Cerebellar cortex (tissue), 1 donor: ENCODE measurements at places on chromosomes 11 and 22.

DNA sequence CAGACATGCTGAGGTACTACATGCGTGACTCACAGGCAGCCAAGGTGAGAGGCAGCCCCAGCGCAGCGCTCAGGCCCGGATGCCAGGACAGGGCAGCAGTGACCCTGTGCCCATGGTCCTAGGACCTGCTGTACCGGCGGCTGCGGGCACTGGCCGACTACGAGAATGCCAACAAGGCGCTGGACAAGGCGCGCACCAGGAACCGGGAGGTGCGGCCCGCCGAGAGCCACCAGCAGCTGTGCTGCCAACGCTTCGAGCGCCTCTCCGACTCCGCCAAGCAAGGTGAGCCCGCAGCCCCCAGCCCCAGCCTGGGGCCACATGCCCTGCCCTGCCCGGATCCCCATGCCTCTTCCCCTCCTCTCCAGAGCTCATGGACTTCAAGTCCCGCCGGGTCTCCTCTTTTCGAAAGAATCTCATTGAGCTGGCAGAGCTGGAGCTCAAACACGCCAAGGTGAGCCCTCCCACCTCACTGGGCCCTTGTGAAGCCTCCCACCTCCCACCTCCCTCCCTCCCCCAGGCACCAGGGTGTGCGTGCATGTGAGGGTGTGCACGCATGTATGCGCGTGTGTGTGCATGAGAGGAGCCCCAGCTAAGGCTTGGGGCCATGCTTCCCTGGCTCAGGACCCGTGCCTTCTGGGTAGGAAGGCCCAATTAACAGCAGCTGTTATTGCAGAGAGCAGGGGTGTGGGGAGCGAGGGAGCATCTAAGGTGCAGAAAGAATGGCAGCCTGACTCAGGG, 5.3 kb downstream of the CFL1 start:
- no peak for DNase-seq

DNA sequence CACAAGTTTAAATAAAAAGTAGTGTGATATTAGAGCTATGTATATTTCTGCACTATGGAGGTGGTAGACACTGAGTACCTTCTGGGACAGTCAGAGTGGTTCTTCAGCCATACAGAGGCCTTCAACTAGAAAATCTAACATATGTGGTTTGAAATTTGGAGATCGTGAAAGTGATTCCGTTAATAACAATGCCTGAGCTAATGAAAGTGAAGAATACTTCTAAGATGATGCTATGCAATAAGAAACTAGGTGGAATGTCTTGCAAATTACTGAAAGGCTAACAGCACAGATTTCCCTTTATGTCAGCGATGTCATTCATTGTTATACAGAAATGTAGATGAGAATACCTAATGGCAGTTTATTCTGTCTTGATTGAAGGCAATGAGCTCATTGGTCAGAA, 1984.7 kb upstream of the RAG2 start:
- no peak for DNase-seq

DNA sequence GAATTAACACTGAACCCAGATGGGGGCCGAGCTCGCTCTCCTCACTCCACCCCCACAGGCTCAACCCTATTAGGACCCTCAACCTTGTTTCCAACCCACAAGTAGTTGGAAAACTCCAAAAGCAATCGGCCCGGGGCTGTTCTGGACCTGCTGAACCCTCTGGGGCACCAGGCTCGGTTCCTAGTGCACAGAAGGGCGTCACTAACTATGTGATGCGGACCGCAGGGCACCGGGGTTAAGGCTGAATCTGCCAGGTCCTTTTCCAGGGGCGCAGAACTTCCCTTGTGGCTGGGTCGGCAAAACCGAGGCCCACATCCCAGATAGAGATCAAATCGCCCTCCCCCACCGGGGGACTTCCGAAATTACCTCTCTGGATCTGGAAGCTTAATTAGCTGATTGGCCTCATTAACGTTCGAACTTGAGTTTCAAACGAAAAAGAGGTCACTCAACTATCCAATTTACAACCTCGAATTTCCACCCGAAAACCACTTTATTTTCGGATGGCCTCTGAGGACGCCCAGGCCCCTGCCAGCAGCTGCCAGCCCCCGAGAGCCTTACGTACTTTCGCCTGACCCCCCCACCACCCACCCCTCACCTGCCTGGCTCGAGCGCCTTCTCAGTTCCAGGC, 1.7 kb downstream of the SHANK2 start:
- DNase-seq = no peak

DNA sequence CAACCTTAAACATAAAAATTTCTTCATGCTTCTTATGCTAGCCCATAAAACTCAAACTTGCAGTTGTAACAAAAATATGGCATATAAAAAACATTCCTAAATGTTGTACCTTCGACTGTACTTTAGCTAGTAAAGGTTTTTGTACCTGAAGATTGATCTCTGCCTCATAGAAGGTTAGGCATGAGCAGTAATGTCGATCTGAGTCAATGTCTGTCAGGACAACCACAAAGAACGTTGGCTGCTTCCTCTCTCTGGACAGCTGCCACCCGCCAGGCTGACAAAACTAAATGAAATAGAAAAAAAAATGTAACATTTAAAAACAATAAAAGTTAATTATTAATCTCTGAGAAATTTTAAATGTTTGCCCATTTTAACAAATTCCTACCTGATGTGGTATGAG, 251.3 kb downstream of the SBF2 start:
- no peak for DNase-seq

- DNase-seq = no peak
Measured at GRCh38 chr11:104394508-104394907, 230.6 kb upstream of the PDGFD start.

DNA sequence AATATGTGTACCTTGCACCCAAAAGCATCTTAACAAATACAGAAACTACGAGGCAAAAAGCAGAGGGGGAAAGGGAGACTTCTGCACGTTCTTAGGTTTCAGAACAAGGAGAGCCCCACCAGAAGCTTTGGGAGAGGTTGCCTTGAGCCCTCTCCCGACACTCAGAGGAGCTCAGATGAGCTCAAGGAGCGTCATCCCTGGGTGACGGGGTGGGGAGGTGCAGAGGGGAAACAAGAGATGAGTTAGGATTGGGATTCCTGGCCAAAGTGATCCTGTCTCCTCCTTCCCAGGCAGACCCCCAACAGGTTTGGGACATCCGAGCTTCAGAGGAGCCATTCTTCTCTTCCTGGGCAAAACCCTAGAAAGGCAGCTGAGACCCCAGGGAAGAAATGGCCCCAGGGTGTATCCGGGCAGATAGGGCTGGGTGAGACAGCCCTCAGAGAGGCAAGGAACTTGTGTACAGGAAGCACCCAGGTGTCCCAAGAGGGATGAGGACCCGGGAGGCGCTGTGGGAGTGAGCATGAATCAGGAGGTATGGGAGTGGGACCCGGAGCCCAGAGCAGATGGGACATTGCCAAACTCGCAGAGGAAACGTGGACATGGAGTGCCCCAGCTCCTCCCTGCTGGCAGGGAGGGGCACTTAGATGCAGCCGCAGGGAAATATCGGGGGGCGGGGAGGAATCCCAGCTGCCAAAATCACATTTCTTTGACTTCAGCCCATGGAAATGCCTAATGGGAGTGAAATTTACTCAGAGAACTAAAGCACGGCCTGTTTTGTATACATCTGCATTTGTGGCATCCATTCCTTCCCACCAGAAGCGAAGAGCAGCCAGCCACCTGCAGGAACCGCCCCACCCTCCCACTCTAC, 12.4 kb downstream of the C1QTNF6 start:
- DNase-seq = no peak

- no peak for DNase-seq
Measured at GRCh38 chr22:26671317-26672059, 14.1 kb downstream of the MIAT start.

- no peak for DNase-seq
Measured at GRCh38 chr22:20531404-20532201, 24.2 kb downstream of the MED15 start.

- no peak for DNase-seq
Measured at GRCh38 chr11:2998073-2998850, 6.1 kb upstream of the NAP1L4 start.

DNA sequence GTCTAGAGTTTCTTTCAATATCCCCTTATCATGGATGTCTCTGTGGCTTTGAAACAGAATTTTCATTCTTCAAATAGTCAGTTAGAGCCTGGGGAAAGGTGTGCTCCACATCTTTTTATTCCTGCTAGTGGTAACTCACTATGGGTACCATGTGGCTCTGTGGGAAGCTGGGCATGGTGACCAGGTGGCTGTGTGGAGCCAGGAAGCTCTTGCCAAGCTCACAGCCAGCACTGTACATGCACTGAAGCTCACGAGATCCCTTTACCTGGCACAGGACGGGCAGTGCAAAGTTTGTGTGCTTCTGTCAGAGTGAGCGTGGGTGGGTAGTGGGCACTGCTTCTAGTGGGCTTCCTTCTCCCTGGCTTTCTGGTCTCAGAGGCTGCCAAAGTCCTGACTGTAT, 6.3 kb upstream of the KDM4F start:
- DNase-seq = no peak
